ENCODE measurements at places on chromosomes 1 and 21.
A peak's percentile ranks its signal among the peaks of the same experiment; 100 is the strongest.

- no peak for DNase-seq
These were observed 648.7 kb downstream of the USP25 start for GRCh38 chr21:16378525-16378924.

DNA sequence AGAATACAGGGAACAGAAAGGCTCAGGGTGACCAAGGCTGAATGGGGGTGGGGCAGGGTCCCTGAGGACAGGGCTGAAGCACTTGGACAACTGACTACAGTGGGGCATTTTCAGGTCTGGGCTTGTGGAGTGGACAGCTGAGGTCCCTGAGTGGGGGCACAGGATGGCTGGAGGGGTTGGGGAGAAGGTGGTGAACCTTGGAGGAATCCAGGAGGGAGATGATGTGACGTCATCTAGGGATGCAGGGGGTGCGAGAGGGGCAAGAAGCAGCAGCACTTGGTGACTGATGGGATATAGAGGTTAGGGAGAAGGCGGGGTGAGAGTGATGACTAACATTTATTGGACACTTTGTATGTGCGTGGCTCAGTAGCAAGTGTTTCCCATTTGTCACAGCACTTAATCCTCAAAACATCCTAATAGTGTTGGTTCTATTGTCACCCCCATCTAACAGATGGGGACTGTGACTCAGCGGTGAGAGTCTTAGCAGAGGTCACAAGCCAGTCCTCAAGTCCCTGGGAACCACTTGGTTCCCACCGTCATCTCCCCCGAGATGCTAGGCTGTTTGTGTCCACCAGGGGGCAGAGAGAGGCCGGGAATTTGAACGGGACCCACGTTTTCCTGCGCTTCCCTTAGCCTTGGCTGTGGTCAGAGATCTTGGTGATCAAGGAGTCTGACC, 27.9 kb upstream of the BMP8B start:
- peak; percentile 46 for DNase-seq

GRCh38 chr21:44735821-44736220, 24.4 kb upstream of the TSPEAR start:
- no peak for DNase-seq

DNA sequence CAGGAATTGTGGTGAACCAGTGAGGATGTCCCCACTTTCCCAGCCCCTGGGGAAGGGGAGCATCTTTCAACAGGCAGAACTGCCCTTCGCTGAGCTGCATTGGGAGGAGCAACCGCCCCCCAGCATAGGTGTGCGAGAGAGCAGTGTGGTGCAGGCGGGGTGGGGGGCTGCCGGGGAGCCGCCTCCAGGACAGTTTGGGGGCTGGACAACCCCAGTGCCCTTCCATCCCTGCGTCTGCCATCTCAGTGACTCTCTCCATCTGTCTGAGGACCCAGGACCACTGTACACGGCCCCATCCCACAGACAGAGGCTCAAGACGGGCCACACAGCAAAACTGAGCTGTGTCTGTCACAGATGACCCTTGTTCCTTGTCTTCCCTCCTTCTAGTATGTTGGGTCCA, 14.2 kb downstream of the PODN start:
- no peak for DNase-seq

DNA sequence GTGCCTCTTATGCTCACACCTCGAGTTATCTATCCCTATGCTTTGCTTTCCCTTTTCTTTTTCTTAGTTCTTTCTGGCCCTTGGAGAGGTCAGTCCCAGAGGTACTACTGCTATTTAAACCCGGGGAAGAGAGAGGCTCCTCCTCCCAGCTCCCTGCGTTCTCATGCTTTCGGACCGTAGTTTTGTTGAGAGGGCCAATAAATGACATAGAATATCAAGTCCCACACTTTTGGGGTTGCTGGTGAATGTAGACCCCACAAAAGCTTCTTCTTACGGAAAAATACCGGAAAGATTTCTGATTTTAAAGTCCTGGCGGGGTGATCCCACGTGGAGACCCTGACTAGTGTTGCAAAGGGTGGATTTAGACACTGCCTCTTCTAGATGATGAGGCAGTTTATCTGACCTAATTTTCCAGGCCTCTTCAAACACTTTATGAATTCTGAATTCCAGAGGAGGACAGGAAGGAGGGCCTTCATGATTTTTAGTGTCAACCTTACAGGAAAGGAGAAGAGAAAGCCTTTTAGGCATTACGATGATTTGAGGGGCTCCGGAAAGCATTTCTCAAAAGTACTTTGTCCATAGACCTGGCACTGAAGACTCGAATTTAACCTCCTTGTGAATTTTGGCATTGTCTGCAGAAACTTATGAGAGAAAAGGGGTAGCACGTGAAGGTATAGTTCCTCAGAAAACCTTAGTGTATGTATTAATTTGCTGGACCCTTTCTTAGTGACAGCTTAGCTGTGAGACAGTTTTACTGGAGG, 694 bp downstream of the TMEM167B start:
- DNase-seq: no peak

DNA sequence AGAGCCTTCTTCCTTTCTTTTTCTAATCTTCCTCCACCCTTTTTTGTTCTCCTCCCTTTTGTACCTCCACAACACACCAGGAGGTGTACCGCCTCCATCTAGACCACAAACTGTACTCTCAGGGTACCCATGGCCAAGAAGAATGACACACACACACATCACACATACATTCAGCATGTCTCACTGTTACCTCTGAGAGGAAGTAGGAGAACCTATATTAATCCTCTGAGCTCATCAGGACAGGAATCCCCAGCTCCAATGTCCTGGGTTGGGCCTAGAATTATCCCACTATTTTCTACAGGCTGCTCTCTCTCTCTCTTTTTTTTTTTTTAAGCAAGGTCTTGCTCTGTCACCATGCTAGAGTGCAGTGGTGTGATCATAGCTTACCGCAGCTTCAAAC, 36.7 kb downstream of the ATP2B4 start:
- no peak for DNase-seq

Data from CD4-positive, alpha-beta T cell treated with Interleukin-17A for 1 hour (primary cell).